ENCODE measurements at places on chromosomes 5 and 9. TPM values are rescaled to one million over a fixed set of nuclear protein-coding genes. Genes with fewer than 3 reads are reported as not detected.

Gene STKLD1
- 0.81 TPM for total RNA-seq

Gene DDX4
- not detected for total RNA-seq

GRCh38 chr5:143938230-143938629 is 126.3 kb downstream of the HMHB1 start:
- no peak for DNase-seq

DNA sequence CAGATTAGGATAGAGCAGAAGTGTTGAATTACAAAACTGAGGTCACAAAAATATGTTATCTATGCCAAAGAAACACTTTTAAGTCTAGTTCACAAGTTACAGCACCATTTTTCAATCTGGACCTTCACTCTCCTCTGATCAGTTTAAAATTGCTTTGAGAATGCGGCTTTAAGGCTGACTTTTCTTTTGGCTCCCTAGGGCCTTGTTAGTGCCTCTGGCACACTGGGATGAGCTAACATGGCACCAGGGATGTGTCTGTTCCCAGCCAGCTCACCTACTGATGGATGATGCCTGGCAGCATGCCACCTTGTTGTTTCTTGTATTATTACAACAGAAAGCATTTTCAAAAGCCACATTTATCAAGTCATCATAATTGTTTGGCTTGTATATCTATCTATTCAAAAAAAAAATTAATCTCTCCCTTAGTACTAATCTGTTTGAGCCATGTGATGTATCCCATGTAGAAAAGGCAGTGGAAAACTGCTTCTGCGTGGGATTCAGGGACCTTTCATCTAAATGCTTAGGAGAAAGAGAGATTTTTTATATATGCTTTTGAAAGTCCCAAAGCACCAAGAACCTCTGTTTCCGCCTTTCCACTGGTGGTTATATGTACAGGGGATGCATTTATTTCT is 46.6 kb downstream of the ADAMTSL1 start:
- no peak for DNase-seq

GRCh38 chr9:20209391-20210340 is 412.6 kb downstream of the MLLT3 start:
- no peak for DNase-seq

DNA sequence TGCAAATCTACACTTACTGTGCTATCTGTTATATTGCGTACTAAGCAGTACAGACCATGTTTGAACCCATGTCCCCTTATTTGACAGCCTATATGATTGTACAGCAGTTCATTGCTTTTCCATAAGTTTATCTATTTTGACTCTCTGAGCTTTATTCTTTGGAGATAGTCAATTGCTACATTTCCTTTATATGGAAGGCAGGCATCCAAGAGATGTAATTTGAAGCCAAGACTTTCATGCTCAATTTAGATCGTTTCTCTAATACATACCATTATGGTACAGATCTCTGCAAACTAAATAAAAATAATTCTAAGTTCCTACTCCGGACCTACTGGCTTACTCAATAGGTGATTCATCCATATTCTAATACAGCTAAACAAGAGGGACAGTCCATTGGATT is 424.8 kb downstream of the TMEM38B start:
- DNase-seq = no peak

GRCh38 chr5:174481737-174482136 is 242.6 kb upstream of the MSX2 start:
- no peak for DNase-seq

- no peak for DNase-seq
Observed at GRCh38 chr9:24051587-24051986, 225.5 kb upstream of the ELAVL2 start.
